ENCODE measurements at places on chromosomes 4 and X.

- DNase-seq = peak; percentile 55
Observed at GRCh38 chr4:3388471-3389232, 53.1 kb upstream of the HGFAC start.

GRCh38 chr4:52098618-52099017 lies 47.5 kb downstream of the SPATA18 start:
- no peak for DNase-seq

DNA sequence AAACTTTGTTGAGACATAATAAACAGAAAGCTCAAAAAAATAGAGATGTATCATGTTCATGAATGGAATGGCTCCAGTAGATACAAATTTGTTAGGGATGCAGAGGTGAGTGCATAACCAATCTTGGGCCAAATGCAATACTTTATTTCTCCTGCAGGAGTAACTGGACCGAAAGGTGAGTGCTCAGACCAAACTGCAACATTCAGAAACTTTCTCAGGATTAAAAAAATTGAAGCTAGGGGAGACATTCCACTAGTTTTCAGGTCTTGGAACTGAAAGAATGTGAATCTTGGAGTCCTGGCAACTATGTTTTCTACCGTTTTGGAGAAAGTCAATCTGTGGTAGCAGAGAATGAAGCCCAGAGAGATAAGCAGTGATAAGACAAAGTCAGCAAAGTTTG lies 21.2 kb upstream of the LCORL start:
- no peak for DNase-seq

- no peak for DNase-seq
Observed at GRCh38 chr4:10026485-10026884, 5.2 kb upstream of the SLC2A9 start.

DNA sequence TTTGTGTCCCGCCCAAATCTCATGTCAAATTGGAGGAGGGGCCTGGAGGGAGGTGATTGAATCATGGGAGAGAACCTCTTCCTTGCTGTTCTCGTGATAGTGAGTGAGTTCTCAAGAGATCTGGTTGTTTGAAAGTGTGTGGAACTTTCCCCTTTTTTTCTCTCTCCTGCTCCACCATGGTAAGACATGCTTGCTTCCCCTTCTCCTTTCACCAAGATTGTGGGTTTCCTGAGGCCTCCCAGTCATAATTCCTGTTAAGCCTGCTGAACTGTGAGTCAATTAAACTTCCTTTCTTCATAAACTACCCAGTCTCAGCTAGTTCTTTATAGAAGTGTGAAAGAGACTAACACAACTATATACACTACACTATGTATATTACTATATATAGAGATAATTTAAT lies 697.8 kb upstream of the HS3ST1 start:
- DNase-seq = no peak

GRCh38 chr4:41475402-41475801 lies 62.6 kb upstream of the LIMCH1 start:
- DNase-seq = no peak

- DNase-seq = no peak
Observed at GRCh38 chr4:25000639-25001038, 30.1 kb downstream of the LGI2 start.

DNA sequence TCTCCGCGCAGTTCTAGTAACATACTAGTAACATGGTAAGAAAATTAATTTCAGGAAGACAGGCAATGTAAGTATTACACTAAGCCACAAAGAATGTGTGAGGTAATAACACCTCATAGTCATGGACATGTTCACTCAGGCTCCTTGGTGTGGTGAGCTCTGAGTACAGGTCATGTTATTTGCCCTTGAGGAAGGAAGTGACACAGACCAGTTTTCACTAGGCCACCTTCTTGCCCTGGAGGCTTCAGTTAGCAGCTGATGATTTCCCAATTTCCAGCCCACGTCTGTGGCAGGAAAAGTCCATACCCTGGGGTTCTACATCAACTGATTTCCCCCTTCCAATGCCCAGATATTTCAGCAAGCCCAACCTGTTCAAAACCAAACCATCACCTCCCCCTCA lies 6.7 kb downstream of the APOO start:
- DNase-seq = no peak

DNA sequence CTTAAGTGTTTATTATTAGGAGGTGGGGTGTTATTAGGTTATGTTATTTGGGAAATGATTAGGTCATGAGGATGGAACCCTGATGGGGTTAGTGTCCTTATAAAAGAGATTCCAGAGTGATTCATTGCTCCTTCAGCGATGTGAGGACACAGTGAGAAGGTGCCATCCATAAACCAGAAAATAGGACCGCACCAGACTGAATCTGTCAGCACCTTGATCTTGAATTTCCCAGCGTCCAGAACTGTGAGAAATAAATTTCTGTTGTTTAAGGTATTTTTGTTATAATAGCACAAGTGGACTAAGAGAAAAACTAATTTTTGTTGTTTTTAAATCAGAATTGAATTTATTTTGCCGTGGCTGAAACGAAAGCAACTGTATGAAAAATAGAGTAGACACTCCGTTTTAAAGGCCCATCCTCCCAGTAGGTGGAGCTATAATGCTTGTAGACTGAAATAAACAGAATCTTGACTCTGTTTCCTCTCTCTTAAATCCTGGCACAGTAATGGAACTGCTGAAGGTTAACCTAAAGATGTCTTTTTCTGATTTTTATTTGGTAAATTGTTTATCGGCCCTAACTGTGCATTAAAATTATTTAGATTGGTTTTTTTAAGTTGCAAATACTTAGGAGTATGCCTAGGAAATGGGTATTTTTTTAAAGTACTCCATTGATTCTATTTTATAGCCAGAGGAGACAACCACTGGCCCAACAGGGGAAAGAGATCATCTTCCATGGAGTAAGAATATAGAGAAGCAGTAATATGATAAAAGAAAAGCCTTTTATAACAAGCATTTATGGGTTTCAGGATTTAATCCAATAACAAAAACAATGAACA lies 133.2 kb upstream of the ADAMTS3 start:
- no peak for DNase-seq

- DNase-seq = no peak
Observed at GRCh38 chr4:61194571-61194970, 5.6 kb upstream of the ADGRL3 start.

GRCh38 chr4:5812506-5813229 lies 80.2 kb downstream of the CRMP1 start:
- no peak for DNase-seq

- DNase-seq = no peak
Observed at GRCh38 chr4:175729665-175730064, 82.4 kb downstream of the GPM6A start.
